ENCODE measurements at places on chromosomes 11 and 22.
A peak's percentile ranks its signal among the peaks of the same experiment; 100 is the strongest.

GRCh38 chr11:45391168-45391850 lies 105.2 kb upstream of the SYT13 start:
- DNase-seq, result no peak

DNA sequence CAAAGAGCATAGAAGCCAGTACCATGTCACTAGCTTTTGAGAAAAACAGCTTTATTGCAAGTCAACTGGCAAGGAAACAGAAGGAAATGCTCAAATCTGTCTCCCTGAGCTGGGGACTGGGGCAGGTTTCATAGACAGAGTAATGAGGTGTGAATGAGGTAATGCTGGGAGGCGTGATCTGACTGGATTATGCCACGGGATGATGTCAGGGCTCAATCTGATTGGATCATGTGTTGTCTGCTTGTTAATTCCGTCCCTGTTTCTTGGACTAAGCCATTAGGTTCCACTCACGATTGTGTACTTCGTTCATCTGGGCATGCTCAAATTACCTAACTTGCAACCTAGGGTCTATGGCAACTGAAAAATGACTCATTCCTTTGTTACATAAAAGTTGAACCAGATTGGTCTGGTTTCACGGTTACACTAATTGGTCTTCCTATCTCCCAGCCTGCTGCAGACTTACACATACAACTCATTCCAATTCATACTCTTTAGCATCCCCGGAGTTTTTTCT lies 20.2 kb upstream of the OR10A5 start:
- peak; percentile 13 for DNase-seq

DNA sequence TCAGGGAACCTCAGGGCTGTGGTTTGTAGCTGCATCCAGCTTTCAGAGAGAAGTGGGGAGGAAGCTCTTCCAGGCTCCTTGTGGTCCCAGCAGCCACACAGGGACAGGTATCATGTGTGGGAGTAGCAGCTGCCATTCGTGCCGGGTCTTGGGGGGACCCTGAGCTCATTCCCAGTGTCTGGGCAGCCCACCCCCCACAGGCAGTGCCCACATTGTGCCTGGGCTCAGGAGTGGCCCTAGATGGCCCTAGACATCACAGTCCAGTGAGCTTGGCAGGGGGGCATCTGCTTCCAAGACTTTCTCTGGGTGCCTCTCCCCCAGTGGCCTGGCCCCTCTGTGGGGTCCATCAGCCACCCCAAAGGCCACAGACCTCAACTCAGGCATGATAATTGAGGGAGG lies 619.7 kb downstream of the BRD1 start:
- no peak for DNase-seq

DNA sequence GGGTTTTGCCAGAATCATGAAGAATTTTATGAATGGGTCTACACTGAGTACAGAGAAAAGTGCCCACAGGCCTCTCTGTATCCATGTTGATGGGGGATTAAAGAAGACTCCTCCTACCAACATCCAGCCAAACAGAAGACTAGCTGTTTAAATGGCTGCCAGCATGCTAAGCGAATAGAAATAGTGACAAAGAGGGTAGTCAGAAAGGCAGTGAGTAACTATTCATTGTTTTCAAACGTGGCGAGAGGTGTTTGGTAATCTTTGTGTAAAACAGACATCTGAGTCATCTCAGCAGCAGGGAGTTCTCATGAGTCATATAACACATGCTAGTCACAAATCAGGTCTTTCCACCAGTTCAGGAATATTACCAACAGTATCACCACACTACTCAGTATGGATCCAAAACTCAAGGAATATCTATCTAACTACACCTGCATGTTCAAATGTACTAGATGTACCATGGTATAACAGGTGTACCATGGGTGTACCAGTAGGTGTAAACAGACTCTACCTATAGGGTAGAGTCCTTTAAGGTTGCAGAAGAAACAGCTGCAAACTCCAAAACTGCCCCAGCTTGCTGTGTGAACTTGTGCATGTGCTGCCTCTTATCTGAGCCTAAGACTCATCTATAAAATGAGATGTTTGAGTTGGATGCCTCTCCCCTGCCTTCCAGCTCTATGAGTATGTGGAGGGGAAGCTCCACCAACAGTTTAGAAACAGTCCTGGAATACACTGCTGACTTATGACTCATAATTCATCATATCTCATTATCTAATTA lies 82.0 kb downstream of the SLC1A2 start:
- peak; percentile 99 for DNase-seq

GRCh38 chr11:129192150-129192549 lies at the start of gene ARHGAP32:
TSS of gene ARHGAP32 (minus strand) at chr11:129192325. CDS start at chr11:129192198, 127 bp downstream.
- DNase-seq, result peak; percentile 56

DNA sequence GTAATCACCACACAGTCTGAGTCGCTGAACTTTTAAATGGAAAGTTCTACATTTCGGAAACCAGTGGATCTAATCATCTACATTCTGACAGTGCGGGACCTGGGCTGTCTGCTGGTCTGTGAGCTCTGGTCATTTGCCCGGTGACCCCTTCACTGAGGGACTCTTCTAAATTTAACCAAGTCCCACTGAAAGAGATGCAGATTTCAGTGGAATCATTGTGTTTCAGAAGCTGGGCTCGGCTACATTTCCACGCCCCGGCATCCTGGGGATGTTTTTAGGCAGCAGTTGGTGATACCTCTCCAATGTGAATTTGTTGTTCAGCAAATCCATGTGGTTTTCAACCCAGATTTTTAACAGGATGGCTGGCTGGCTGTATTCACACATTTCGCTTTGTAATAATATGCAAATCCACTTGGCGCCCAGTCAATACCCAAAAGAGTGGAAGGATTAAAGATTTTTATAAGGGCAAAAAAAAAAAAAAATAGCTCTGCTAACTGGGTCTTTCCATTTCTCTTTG lies 145.5 kb upstream of the RASSF10 start:
- no peak for DNase-seq

DNA sequence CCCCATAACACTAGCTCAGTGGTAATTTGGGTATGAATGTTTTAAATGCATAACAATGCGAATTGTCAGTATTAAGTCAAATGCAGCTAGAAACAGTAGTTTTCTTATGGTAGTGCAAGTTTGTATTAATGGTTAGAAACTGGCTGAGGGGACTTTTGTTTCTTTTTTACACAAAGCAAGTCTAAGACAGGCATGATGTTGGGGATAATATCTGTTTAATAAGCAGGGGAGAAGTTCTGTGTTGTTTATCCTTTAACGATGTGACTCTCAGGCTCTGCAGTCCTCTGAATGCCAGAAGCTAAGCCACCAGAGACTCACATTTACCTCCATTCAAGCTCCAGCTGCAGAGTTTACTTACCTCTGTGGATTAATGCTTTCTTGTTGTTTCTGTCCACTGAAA lies 67.8 kb downstream of the SYT9 start:
- no peak for DNase-seq

Data from mammary epithelial cell (primary cell).